CD4-positive, alpha-beta T cell treated with Interleukin-1 beta for 1 hour (primary cell): ENCODE measurements at places on chromosomes 16 and 17.

- no peak for DNase-seq
Measured at GRCh38 chr16:4018391-4018790, 97.9 kb downstream of the ADCY9 start.

- DNase-seq, result no peak
Measured at GRCh38 chr16:68306633-68307032, 4.1 kb downstream of the SLC7A6OS start.

- no peak for DNase-seq
Measured at GRCh38 chr16:88963583-88963982, 13.4 kb downstream of the CBFA2T3 start.

- no peak for DNase-seq
Measured at GRCh38 chr17:75182319-75182568, 515 bp downstream of the SUMO2 start.

GRCh38 chr17:45867702-45868101, 23.0 kb downstream of the SPPL2C start:
- no peak for DNase-seq
